ENCODE measurements at places on chromosomes 13 and 19.
A peak's percentile ranks its signal among the peaks of the same experiment; 100 is the strongest.

DNA sequence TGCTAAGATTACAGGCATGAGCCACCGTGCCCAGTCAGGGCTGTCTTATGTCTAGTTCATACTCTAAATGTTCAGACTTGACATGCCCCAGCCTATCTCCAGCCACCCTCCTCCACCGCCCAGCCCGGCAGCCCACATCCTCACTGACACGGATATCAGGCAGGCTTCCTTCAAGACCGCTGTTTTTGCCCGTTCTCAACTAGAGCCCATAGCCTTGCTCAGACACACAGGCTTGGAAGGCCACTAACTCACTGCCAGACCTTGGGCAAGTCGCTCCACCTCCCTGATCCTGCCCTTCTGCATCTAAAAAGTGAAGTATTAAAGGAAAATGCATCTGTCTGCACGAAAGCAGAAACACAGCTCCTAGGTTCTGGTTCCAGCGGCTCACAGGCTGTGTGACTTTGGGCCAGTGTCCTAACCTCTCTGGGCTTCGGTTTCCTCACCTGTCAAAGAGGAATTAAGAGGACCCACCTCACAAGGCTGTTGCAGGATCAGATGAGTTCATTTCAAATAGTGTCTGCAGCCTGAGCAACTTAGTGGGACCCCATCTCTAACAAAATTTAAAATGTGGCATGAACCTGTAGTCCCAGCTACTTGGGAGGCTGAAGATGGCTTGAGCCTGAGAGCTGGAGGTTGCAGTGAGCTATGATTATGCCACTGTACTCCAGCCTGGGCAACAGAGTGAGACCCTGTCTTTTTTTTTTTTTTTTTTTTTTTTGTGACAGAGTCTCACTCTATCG lies 14.5 kb upstream of the CERS4 start:
- H3K36me3 ChIP-seq = peaks cover 3% of the 10 kb centered on the region
- H3K4me3 ChIP-seq = peak overlapping the region; percentile 81

DNA sequence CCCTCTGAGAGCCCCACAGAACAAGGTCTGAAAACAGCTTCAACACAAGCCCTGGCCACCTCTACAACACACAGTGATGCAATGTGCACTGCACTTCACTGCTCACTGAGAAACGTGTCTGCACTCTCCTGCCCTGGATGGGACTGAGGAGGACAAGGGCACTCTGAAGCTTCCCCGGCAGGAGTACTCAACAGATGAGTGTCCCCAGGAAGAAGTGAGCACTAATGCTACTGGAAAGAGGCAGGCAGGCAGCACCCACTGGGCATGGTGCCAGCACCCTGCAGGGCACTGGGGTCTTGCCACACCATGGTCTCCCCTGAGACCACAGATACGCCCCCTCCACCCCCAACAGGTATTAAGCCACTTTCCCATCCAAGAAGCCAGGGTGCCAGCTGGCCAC lies 17.7 kb upstream of the SLC35E1 start:
- no peak for DNase-seq
- H3K4me3 ChIP-seq = no peak overlapping the region
- H3K27ac ChIP-seq = no peak overlapping the region

- no peak for DNase-seq
- H3K27ac ChIP-seq = no peak overlapping the region
- no peaks in the 10 kb centered on the region for H3K27me3 ChIP-seq
- no peaks in the 10 kb centered on the region for H3K36me3 ChIP-seq
- H3K4me1 ChIP-seq = no peaks in the 10 kb centered on the region
Measured at GRCh38 chr13:31538067-31539042, 201.0 kb upstream of the RXFP2 start.

DNA sequence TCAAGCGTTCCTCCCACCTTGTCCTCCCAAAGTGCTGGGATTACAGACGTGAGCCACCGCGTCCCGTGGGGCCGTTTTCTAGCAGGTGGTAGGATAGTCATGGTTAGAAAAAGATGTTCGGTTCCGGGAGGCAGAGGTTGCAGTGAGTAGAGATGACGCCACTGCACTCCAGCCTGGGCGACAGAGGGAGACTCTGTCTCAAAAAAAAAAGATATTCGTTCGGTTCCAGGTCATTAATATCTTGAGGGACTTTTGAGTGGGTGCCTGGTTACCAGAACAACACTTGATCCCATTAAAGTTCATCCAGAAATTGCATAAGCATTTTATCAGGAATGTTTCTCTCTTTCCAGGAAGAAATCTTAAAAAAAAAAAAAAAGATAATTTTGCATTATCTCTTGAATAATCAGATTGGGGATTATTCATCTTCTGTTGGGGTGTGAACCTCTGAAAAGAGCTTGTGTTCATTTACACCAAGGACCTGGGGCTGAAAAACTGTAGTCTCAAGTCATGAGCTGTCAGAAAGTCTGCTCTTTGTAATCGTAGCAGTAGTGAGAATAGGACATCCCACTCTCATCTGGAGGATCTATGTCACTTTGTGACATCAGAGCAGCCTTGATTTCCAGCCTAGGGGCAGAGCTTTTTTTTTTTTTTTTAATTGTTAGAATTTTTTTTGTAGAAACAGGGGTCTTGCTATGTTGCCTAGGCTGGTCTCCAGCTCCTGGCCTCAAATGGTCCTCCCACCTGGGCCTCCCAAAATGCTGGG lies 1.0 kb upstream of the ETHE1 start:
- H3K4me1 ChIP-seq = peaks cover 30% of the 10 kb centered on the region
- H3K36me3 ChIP-seq = peaks cover 2% of the 10 kb centered on the region
- H3K27me3 ChIP-seq = no peaks in the 10 kb centered on the region
- DNase-seq = peak; percentile 27

- no peak overlapping the region for H3K4me3 ChIP-seq
- no peak for DNase-seq
- peaks cover 2% of the 10 kb centered on the region for H3K27me3 ChIP-seq
- H3K36me3 ChIP-seq = no peaks in the 10 kb centered on the region
Measured at GRCh38 chr19:39046037-39046821, 13.9 kb upstream of the FBXO27 start.

- H3K27ac ChIP-seq = peak overlapping the region; percentile 92
- H3K36me3 ChIP-seq = peaks cover 19% of the 10 kb centered on the region
- peak overlapping the region; percentile 89 for H3K4me3 ChIP-seq
- H3K27me3 ChIP-seq = no peaks in the 10 kb centered on the region
- DNase-seq = no peak
- peaks cover 24% of the 10 kb centered on the region for H3K4me1 ChIP-seq
Measured at GRCh38 chr19:29810504-29810871, 1.3 kb upstream of the CCNE1 start.
